ENCODE measurements at places on chromosomes 3 and 15. TPM values are rescaled to one million over a fixed set of nuclear protein-coding genes. Genes with fewer than 3 reads are reported as not detected.

Gene VILL
- 9.2 TPM for total RNA-seq

Gene UCN2
- total RNA-seq, result not detected

Gene CFAP20DC
- 2.7 TPM for total RNA-seq

Gene SLC22A13
- 0.21 TPM for total RNA-seq

Gene CHRM5
- total RNA-seq, result not detected

Gene LPP
- total RNA-seq, result 40.6 TPM

Gene WDR49
- total RNA-seq, result not detected

Gene PRKCD
- total RNA-seq, result 26.5 TPM

Gene TLNRD1
- 11.2 TPM for total RNA-seq

Gene MCF2L2
- 1.9 TPM for total RNA-seq

Gene TMEM40
- not detected for total RNA-seq

Gene MAGI1
- 0.18 TPM for total RNA-seq

Gene GOLGA8N
- total RNA-seq, result 2.2 TPM

Gene SERINC4
- total RNA-seq, result 0.46 TPM

Gene TWF2
- 93.5 TPM for total RNA-seq

Gene COX5A
- 313 TPM for total RNA-seq

Gene FAM3D
- not detected for total RNA-seq

Gene CFAP100
- total RNA-seq, result not detected

Gene DPPA2
- total RNA-seq, result not detected

Gene DCP1A
- 41.9 TPM for total RNA-seq

Gene CATSPER2
- total RNA-seq, result 1.9 TPM

Gene FEZF2
- total RNA-seq, result not detected

Gene ARRDC4
- total RNA-seq, result 0.88 TPM

Gene HYAL1
- not detected for total RNA-seq

Gene FGF7
- not detected for total RNA-seq

Gene TBL1XR1
- total RNA-seq, result 226 TPM

Gene ATP13A5
- total RNA-seq, result not detected

Gene NISCH
- total RNA-seq, result 61.4 TPM

Gene GOLGA8F
- not detected for total RNA-seq

Gene CXCR6
- 0.42 TPM for total RNA-seq

Gene ATG7
- 31.6 TPM for total RNA-seq

Gene PYGO1
- total RNA-seq, result not detected

Gene GOLGA8T
- not detected for total RNA-seq

Gene PARP6
- 58.2 TPM for total RNA-seq

Gene TMEM207
- total RNA-seq, result not detected

Gene A4GNT
- not detected for total RNA-seq

Gene SPINT1
- 8.9 TPM for total RNA-seq

Gene VPS39
- 56.2 TPM for total RNA-seq

Gene SLC7A14
- not detected for total RNA-seq

Gene STARD9
- 4.0 TPM for total RNA-seq

Gene SERPINI2
- total RNA-seq, result not detected

Gene LYZL4
- total RNA-seq, result not detected

Gene EPHA6
- total RNA-seq, result not detected

Gene NRG4
- not detected for total RNA-seq

Gene CLPX
- total RNA-seq, result 65.2 TPM

Gene CTXND1
- total RNA-seq, result not detected

Gene CLDN16
- total RNA-seq, result not detected

Gene PCNP
- total RNA-seq, result 213 TPM

Gene GOLGA6L4
- 1.0 TPM for total RNA-seq

Gene TMF1
- 34.1 TPM for total RNA-seq
